Astrocyte (in vitro differentiated cells and primary cell): ENCODE measurements at places on chromosomes 6 and 20.

- DNase-seq, result peak; percentile 8
These were observed 34.0 kb downstream of the VEGFA start for GRCh38 chr6:43803783-43804549.

GRCh38 chr20:37192137-37192854, 12.9 kb upstream of the MROH8 start:
- peak; percentile 76 for DNase-seq

DNA sequence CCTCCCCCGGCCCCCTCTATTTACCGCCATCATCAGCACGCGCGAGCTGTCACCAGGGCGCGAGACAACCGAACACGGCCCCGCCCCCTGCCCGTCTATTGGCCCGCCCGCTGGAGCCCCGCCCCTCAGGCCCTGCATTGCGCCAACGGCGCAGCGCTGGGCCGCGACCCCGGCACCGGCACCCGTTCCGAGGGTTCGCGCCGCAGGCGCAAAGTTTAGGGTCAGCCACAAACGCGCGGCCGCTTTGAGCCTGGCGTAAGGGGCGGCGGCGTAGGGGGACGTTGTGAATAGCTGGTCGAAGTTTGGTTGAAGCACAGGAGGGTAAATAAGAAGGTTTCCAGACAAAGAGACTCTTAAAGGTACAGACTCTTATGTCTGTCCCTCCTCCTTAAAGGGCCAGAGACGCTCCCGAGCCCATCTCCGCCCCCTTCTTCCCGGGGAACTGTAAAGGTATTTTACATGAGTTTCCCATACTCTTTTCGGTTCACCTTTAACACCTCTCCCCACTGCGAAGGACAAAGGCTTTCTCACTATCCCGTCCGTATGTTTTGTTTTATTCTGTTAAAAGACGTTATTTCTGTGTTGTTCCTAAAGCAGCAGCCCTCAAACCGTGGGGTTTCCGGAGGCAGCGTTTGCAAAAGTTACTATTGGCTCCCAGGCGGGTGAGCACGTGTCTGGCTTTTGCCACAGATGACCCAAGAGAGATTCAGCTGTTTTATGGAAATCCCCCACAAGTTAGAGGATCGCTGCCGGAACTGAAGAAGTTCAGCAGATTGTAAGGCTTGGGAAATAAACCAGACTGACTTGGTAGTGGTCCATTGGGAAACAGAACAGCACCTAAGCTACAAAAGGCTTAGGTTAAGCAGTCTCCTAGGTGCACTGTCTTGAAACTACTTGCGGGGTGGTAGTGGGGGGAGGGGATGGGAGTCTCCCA, at the start of gene USP49:
TSS of gene USP49 (minus strand) at position 76 of the 934 bp plus-strand sequence. CDS start 88,392 bp downstream, outside the sequence.
- peak; percentile 51 for DNase-seq

DNA sequence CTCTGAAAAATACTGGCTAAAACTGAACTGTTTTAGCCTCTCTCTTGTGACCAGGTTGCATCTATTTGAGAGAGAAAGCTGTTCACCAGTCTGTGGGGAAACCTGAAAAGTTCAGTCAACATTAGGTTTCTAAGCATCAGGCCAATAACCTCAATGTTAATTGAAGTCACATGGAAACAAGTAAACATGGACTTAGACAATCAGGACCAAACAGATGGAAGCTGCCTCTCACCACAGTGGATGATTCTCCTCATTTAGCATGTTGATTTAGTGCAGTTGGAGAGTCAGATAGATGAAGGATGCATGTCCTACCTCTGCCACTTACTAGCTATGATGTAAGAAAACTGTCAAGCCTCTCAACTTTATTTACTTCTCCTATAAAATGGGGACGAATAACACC, 18.2 kb downstream of the SCGN start:
- DNase-seq, result no peak

DNA sequence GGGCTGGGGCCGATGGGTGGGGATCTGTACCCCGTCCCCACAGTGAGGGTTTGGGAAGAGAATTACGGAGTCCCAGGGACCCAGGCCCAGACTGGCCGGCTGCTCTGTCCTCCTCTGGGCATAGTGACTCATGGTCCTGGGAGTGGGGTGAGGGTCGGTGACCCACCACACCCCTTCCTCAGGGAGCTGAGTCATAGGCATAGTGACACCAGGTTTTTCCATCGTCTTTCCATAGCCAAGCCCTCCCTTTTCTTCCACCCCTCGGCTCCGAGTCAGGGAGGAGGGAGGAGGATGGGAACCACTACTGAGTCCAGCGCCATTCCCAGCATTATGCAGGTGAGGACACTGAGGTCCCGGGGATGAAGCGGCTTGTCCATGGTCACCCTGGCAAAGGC, 8.9 kb downstream of the CYP21A2 start:
- DNase-seq, result peak; percentile 25

- peak; percentile 90 for DNase-seq
These were observed 125.0 kb downstream of the ZMYND8 start for GRCh38 chr20:47231382-47232039.

DNA sequence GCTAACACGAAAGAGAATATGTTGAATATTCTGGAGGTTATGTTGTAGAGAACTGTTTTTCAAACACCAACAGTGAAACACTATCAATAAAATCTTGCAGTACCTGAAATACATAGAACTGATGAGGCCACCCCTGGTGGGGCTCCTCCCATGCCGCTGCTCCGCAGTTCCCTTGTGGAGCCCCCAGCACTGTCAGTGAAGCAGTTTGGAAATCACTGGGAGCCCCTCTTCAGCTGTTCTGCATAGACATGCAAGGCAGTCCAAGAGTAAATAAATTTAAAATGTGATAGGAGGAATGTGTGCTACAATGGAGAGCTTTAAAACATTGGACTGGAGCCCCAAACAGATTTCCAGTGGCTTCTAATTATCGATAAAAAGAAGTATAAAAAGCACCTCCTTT, 189.4 kb downstream of the FNDC1 start:
- no peak for DNase-seq
